ENCODE measurements at places on chromosomes 5 and 9.
A peak's percentile ranks its signal among the peaks of the same experiment; 100 is the strongest.

- no peaks in the 10 kb centered on the region for H3K4me1 ChIP-seq
- H3K27me3 ChIP-seq = peaks cover 43% of the 10 kb centered on the region
- H3K4me3 ChIP-seq = no peak overlapping the region
Observed at GRCh38 chr9:90783964-90784363, 17.7 kb upstream of the SYK start.

DNA sequence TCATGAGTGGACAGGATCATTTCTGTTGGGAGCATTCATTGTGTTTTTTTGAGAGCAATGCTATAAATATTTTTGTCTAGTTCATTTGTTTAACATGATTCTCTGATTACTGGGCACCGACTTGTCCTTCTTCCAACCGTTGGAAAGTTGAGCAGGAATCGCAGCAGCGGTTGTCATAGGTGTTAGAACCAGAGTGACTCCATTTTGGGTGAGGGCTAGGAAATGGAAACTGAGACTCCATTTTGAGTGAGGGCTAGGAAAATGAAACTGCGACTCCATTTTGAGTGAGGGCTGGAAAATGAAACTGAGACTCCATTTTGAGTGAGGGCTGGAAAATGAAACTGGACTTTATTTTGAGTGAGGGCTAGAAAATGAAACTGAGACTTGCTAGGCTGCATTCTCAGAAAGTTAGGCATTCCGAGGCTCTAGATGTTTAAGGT is 100.6 kb downstream of the ICE1 start:
- no peaks in the 10 kb centered on the region for H3K36me3 ChIP-seq
- H3K27me3 ChIP-seq = peaks cover 7% of the 10 kb centered on the region
- H3K27ac ChIP-seq = no peak overlapping the region
- DNase-seq = peak; percentile 26

- DNase-seq = no peak
- H3K4me3 ChIP-seq = no peak overlapping the region
- no peak overlapping the region for H3K27ac ChIP-seq
- no peaks in the 10 kb centered on the region for H3K4me1 ChIP-seq
- peaks cover 34% of the 10 kb centered on the region for H3K27me3 ChIP-seq
- no peaks in the 10 kb centered on the region for H3K36me3 ChIP-seq
Observed at GRCh38 chr5:128264564-128265360, 181.2 kb downstream of the SLC12A2 start.

DNA sequence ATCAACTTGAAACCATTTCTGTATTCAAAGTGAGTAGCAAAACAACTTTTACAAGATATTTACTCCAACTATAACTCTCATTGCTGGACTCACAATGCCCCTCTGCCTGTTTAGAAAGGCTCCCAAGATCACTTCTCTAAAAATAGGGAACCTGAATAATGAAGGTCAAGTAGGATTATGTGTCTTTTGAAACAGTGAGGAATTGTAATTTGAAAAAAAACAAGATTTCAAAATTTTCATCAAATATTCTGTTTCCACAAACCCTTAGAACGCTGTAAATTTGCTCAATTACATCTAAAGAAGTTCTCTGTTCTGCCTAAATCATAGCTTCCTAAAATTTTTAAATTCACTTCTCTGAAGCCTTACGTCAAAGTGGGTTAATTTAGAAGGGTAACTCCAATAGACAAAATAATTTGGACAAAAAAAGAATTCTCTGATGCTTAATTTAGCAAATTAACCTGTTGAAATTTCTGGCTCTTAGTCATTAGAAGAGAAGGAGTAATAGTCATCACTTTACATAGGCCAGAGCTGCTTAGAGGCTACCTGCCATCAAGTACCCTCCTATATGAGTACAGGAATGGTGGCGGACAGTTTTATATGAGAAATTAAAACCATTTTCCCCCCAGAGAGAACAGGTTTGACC is 4.0 kb downstream of the ELL2 start:
- no peak for DNase-seq
- no peak overlapping the region for H3K27ac ChIP-seq
- no peak overlapping the region for H3K4me3 ChIP-seq

DNA sequence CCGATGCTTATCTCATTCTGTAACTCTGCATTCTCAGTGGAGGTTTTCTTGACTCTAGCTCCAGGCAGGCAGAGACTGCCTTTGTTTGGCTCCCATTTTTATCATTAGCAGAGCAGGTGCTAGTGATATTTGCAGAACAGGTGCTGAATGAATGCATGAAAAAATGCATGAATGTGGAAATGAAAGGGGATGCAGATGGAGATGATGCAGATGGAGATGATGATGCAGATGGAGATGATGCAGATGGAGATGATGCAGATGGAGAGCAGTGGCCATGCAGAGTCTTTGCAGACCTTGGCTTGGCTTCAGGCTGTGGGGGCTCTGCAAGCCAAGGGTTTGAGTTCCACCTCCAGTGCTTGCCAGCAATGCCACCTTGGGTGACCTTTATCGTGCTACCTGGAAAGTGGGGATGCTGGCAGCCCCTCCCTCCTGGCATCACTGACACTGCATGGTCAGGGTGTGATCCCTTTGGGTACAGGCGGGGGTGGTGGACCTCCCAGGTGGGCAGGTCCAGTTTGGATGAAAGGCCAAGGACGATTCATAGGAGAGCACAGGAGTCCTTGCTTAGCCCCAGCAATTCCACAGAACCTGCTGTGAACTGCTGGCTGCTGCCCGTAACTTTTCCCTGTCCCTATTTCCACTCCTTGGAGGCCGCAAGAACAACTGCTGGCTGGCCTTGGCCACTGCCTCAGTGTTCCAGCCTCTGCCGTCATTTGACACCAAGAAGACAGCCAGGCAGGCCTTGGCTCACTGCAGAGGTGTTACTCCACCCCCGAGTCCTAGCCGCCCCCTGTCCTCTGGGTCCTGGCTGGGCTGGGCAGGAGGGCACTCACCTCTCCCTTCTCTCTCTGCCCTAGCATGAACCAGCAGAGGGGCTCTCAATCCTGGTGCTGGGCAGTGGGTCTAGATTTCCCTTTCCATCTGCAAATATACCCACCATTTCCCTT is 33.0 kb downstream of the ERGIC1 start:
- H3K4me1 ChIP-seq = peaks cover 30% of the 10 kb centered on the region
- H3K27me3 ChIP-seq = no peaks in the 10 kb centered on the region
- peak overlapping the region; percentile 17 for H3K27ac ChIP-seq
- H3K4me3 ChIP-seq = no peak overlapping the region
- no peak for DNase-seq

DNA sequence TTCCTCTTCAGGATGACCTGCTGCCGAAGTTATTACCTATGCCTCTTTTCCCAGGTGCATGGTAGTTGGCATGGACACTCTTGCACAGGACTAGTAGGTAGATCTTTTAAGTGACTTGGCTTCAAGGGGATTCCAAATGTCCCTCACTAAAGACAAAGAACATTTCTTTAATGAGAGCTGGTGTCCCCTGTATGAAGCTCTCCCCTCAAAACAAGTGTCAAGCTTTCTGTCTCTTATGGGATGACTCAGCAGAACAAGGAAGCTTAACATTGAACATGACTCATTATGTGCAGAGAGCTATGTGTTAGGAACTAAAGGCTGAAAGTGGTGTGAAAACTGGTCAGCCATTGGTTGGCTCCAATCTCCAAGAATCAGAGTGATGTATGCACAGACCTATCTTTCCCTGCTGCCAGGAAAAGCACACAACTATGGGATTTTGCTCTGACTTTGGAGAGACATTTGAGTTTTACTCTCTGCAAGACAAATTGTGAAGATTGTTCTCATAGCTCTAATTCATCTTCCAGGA is 120.5 kb downstream of the PRDM6 start:
- no peak overlapping the region for H3K4me3 ChIP-seq
- no peaks in the 10 kb centered on the region for H3K36me3 ChIP-seq
- H3K4me1 ChIP-seq = no peaks in the 10 kb centered on the region
- no peak for DNase-seq
- H3K27ac ChIP-seq = no peak overlapping the region
- H3K27me3 ChIP-seq = peaks cover 23% of the 10 kb centered on the region

- no peak overlapping the region for H3K4me3 ChIP-seq
- peaks cover 97% of the 10 kb centered on the region for H3K36me3 ChIP-seq
- no peak for DNase-seq
- peaks cover 16% of the 10 kb centered on the region for H3K4me1 ChIP-seq
Observed at GRCh38 chr9:336039-336438, 121.4 kb downstream of the DOCK8 start.

DNA sequence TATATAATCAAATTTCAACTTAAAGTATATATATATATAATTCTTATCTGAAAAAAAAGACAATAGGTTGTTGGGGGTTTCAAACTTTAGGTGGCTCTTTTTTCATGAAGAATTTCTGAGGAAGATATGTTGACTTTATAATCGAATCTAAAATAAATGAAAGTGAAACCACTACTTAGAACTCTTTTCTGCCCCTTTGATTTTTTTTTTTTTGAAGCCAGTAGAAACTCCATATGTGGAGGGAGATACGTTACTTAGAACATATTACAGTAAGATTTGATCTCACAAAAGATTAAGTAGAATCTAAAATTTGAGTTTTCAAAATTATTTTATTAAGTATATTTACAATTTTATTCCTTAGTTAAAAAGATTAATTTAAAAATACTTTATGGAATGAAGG is 96.9 kb downstream of the ATG10 start:
- peaks cover 4% of the 10 kb centered on the region for H3K4me1 ChIP-seq
- no peak overlapping the region for H3K27ac ChIP-seq
- H3K4me3 ChIP-seq = peak overlapping the region; percentile 70
- H3K27me3 ChIP-seq = no peaks in the 10 kb centered on the region
- DNase-seq = no peak

GRCh38 chr9:133701321-133701980 is 36.7 kb downstream of the SARDH start:
- peak; percentile 50 for DNase-seq
- peaks cover 10% of the 10 kb centered on the region for H3K4me1 ChIP-seq
- peak overlapping the region; percentile 91 for H3K27ac ChIP-seq
- H3K27me3 ChIP-seq = peaks cover 3% of the 10 kb centered on the region
- peaks cover 7% of the 10 kb centered on the region for H3K36me3 ChIP-seq
- peak overlapping the region; percentile 74 for H3K4me3 ChIP-seq

- H3K4me3 ChIP-seq = no peak overlapping the region
- no peak for DNase-seq
- no peak overlapping the region for H3K27ac ChIP-seq
Observed at GRCh38 chr5:75546830-75547229, 35.1 kb downstream of the POLK start.

GRCh38 chr5:135718651-135719050 is 115.8 kb upstream of the SLC25A48 start:
- H3K4me1 ChIP-seq = no peaks in the 10 kb centered on the region
- H3K4me3 ChIP-seq = no peak overlapping the region
- no peak overlapping the region for H3K27ac ChIP-seq
- H3K27me3 ChIP-seq = peaks cover 26% of the 10 kb centered on the region
- no peaks in the 10 kb centered on the region for H3K36me3 ChIP-seq
- no peak for DNase-seq

DNA sequence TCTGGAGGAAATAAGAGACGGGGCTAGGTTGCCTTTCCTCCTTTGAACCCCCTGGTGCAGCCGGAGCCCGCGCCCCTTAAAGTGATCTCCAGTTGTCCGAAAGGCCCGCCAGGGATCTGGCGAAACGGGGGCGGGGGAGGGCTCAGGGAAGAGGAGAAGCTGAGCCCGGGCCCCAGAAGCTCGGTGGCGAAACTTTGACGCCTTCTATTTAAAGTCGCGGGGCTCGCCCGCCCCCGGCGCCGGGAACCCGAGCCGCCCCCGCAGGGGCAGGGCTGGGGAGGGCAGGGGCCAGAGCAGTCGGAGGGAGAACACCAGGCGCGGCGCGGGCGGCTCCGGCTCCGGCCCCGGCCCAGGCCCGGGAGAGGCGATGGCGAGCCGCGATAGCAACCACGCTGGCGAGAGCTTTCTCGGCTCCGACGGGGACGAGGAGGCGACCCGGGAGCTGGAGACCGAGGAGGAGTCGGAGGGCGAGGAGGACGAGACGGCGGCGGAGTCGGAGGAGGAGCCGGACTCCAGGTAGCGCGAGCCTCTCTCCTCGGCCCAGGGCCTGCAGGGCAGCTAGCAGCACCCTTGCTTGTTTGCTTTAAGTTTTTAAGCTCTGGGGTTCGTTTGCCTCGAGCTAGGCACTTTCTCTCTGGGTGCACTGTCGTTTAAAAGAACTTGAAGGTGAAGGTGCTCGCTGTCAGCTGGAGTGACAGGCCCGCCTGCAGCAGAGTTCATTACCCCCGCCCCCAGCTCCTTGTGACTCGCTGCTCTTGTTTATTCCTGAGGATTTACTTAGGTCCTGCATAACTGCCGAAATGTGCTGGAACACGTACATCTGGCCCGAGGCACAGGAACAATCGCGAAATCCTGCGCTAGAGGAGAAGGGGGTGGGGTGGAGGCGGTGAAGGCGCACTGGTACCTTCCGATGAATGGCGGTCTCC is at the start of gene CMYA5:
TSS of gene CMYA5 (plus strand) at position 296 of the 926 bp plus-strand sequence. CDS start at position 368, 72 bp downstream.
- DNase-seq = no peak
- H3K27me3 ChIP-seq = no peaks in the 10 kb centered on the region
- H3K4me3 ChIP-seq = no peak within 1 kb of the TSS
- peaks cover 3% of the 10 kb centered on the region for H3K4me1 ChIP-seq

GRCh38 chr9:37364751-37365360 is 57.6 kb upstream of the GRHPR start:
- H3K27me3 ChIP-seq = no peaks in the 10 kb centered on the region
- H3K4me3 ChIP-seq = no peak overlapping the region
- no peak overlapping the region for H3K27ac ChIP-seq

- no peak overlapping the region for H3K4me3 ChIP-seq
- no peaks in the 10 kb centered on the region for H3K27me3 ChIP-seq
- H3K27ac ChIP-seq = no peak overlapping the region
- DNase-seq = no peak
Observed at GRCh38 chr5:110957934-110958333, 113.6 kb upstream of the TSLP start.

GRCh38 chr9:130451509-130452388 is 7.0 kb downstream of the ASS1 start:
- no peak overlapping the region for H3K4me3 ChIP-seq
- H3K27me3 ChIP-seq = peaks cover 48% of the 10 kb centered on the region
- no peak for DNase-seq
- no peaks in the 10 kb centered on the region for H3K4me1 ChIP-seq
- H3K27ac ChIP-seq = no peak overlapping the region

GRCh38 chr5:3336666-3337065 is 259.0 kb upstream of the IRX1 start:
- no peak for DNase-seq
- no peak overlapping the region for H3K4me3 ChIP-seq
- no peaks in the 10 kb centered on the region for H3K36me3 ChIP-seq
- H3K27me3 ChIP-seq = no peaks in the 10 kb centered on the region
- H3K27ac ChIP-seq = no peak overlapping the region
- no peaks in the 10 kb centered on the region for H3K4me1 ChIP-seq
